ENCODE measurements at places on chromosomes 11 and 22. TPM values are rescaled to one million over a fixed set of nuclear protein-coding genes. Genes with fewer than 3 reads are reported as not detected.

Gene MS4A12
- total RNA-seq, result 46.5 TPM

Gene OR2D2
- total RNA-seq, result 0.40 TPM

Gene FAT3
- total RNA-seq, result 0.10 TPM

Gene MIEF1
- 28.6 TPM for total RNA-seq

Gene LRP4
- total RNA-seq, result 62.6 TPM

Gene GRM5
- total RNA-seq, result not detected

Gene MAP6
- total RNA-seq, result 2.6 TPM

Gene OR8G5
- total RNA-seq, result not detected

Gene FDXACB1
- 2.1 TPM for total RNA-seq

Gene CYP2D6
- total RNA-seq, result 2.2 TPM

Gene CSNK2A3
- total RNA-seq, result 0.57 TPM

Gene TMPRSS4
- 344 TPM for total RNA-seq

Gene EMSY
- 21.2 TPM for total RNA-seq

Gene SULT4A1
- 0.10 TPM for total RNA-seq
